A549 treated with GW870086 at 1 μM for 4 hours (cell line): ENCODE measurements at places on chromosomes 2 and 18. TPM values are rescaled to one million over a fixed set of nuclear protein-coding genes. Genes with fewer than 3 reads are reported as not detected.

Gene ATAD2B
- 5.3 to 8.2 TPM (median 7.0 TPM) in 5 replicates for total RNA-seq

Gene MEP1B
- 0.05 TPM in 1 of 5 replicates, not detected in the others for total RNA-seq

Gene FN1
- total RNA-seq = 166 to 254 TPM (median 186 TPM) in 5 replicates

Gene ABCB11
- total RNA-seq = 0.01 to 0.05 TPM (median 0.03 TPM) in 4 of 5 replicates, not detected in the other

Gene SERPINB2
- 0.07 TPM in 1 of 5 replicates, not detected in the others for total RNA-seq

Gene REG1B
- not detected in 5 replicates for total RNA-seq

Gene SRD5A2
- 0.02 to 0.06 TPM (median 0.05 TPM) in 4 of 5 replicates, not detected in the other for total RNA-seq

Gene KHK
- total RNA-seq = 7.8 to 11.8 TPM (median 9.5 TPM) in 5 replicates

Gene VWC2L
- not detected in 5 replicates for total RNA-seq

Gene RGPD3
- 0.07 to 0.14 TPM (median 0.13 TPM) in 5 replicates for total RNA-seq

Gene CD207
- total RNA-seq = not detected in 5 replicates

Gene EFR3B
- total RNA-seq = 11.3 to 13.7 TPM (median 12.3 TPM) in 5 replicates
